NCI-H2171 treated with DMSO at 0.1 percent for 48 hours (cell line): ENCODE measurements at places on chromosomes 4 and X.

GRCh38 chrX:53587795-53588420 lies 98.6 kb downstream of the HUWE1 start:
- DNase-seq = no peak

GRCh38 chr4:182923366-182923765 lies 6.2 kb upstream of the DCTD start:
- DNase-seq = no peak

DNA sequence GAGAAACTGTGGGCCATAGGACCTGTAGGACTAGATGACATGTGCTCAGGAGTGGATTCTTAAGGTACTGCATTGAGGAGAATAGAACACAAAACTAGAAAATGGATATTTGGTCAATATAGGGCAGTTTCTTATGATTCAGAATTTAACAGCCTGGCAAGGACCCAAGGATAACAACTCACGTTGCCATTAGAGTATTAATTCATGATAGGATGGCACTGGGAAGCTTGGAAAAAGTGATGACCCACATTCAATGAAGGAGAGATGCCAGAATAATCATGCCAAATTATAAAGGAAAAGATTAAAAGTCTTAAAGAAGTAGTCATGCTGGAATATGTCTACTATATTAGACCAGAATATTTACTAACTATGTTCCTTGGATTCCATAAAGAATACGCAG lies 594.5 kb downstream of the ANKRD50 start:
- no peak for DNase-seq

DNA sequence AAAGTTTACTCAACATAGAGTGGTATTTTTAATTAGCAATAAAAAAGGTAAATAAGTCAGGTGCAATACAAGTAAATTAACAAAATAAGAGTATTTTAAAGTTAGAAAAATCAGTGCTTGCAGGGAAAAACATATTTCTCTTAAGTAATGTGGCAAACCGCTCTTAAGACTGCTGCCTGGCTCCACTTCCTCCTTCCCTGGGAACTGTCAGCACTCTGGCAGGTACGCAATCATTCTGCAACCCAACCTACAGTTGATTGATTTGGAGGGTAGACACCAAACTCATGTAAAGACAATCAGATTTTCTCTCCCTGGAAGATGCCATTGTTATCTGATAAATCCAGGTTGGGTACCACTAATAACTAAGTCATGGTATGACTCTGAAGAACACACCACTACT lies 63.9 kb downstream of the PPP3CA start:
- DNase-seq = no peak

GRCh38 chr4:123569541-123569940 lies 172.9 kb downstream of the SPRY1 start:
- no peak for DNase-seq

DNA sequence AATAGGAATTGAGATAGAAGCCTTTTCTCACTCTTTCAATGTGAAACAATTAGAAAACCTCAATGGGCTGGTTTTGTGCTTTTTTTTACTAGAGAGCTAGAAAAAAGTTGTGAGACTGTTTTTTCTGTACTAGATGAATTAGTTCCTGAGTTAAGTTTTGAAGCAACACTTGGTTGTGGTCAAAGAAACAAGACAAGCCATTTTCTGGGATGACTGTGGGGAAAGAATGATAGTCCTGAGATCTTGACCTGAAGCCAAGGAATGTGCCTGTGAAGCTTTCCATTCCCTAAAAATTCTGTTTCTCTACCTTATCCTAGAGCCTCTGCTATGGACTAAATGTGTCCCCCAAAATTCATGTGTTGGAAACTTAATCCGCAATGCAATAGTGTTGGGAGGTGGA lies 157.8 kb upstream of the TLL1 start:
- no peak for DNase-seq

DNA sequence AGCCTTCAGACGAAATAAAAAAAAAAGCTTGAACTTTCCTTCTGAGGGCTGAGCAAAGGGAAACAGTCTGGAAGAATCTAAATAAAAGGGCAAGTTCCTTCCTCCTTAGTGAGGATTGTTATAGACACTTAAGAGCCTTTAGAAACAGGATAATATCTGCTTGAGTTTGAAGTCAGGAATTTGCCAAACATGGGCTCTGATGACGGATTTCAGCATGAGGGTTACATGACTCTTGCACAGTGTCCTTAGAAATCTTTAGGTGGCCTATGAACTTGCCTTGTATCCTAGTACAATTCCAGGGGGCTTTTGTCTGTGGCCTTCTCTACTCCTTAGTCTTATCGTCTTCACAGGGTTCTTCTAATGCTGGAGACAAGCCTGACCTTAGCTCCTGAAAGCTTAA lies 94.1 kb downstream of the RLIM start:
- DNase-seq = no peak

DNA sequence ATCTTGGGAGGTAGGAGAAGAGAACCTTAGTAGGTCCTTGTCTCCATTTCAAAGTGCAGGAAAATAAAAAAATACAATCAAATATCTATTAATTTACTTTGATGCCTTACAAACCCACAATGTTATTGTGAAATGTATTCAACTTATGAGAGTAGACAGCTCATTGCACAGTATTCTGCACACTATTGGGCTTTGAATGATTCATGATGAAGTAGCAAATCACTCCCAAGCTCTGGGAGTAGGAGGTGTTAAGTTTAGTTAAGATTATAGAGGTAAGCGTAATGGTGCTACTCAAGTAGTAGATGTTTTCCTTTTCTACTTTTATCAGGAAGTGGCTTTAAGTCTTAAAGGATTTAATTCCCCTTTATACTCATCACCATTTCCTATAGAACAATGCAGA lies 32.8 kb upstream of the TMPRSS11A start:
- no peak for DNase-seq

DNA sequence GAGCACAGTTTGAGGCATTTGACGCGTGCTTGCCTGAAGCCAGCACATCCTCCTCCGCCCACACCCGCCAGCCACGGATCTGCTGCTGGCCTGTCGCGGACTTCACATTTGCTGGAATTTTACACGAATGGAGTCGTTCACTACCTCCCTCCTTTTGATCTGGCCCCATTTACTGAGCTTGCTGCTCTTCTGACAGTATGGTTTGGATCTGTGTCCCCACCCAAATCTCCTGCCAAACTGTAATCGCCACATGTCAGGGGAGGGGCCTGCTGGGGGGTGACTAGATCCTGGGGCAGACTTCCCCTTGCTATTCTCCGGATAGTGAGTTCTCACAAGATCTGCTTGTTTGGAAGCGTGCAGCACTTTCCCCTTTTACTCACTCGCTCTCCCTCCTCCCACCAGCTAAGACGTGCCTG lies 19.9 kb upstream of the CPLX1 start:
- no peak for DNase-seq

DNA sequence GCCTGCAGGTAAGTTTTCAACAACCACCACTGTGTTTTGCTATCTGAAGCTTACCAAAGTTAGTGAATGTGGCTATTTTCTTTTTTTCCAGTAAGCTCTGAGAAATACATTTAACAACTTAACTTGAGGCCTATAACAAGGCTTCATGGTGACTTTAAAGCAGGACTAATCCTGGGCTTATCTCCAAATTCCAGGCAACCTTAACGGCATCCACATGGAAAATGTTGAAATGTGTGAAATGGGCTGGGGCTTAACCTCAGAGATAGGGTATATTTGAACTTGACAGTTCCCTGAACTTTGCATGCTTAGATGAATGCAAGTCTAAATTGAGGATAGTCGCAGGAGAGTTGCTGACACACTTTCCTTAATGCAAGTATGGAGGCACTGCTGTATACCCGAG lies 539.2 kb downstream of the GALNTL6 start:
- no peak for DNase-seq

GRCh38 chr4:54473077-54473545 lies 184.6 kb upstream of the KIT start:
- DNase-seq = peak; percentile 63

DNA sequence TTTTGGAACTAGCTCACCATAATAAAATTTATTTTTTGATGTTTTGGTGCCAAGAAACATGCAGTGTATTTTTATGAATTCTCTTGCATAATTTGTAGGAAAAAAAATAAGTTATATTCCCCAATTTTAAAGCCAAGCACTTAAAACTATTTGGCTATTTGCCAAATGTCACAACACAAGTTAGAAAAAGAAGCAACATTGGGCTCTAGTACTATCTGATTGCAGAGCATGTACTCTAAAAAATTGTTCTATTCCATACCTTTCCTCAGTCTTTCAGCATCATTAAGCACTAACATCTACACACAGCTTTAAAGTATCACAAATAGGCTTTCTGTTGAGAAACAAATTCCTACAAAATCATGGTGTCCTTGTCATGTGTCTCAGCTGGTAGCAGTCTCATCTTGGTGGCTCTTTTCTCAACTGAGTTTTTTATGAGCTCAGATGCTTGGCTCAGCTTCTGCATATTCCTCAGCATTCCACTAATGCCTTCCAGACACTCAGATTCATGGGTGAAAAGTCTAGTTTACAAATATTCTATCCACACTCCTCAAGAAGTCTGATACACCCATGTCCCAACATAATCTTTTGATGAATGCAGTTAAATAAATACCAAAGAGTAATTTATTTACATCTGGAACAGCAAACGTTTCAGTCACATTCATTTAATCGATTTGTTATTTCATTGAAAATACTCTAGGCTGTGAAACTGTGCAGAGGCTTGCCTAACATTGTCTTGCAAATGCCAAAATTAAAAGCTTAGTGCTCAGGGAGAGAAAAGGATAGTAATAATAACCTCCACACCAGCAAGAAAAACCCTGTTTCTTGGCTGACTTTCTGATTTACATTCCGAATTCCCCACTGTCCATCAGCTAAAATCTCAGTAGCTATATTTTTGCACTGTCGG lies 2209.9 kb downstream of the PCDH7 start:
- DNase-seq = no peak

DNA sequence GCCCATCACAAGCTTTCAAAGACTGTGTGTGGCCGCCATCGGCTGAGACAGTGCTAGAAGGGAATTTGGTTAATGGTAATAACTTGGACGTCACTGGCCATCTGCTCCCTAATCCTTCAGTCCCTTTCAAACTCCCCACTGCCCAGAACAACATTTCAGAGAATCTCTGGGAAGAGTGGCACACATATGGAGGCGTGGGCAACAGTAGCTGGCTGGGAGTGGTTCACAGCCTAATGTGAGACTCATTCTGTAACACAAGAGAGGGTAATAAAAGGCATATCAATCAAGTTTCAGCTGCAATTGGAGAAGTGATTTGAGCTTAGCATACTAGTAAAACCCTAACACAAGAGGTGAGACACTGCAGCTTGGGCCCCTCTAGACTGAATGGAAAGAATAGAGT lies 15.4 kb downstream of the SMIM10 start:
- DNase-seq = no peak

DNA sequence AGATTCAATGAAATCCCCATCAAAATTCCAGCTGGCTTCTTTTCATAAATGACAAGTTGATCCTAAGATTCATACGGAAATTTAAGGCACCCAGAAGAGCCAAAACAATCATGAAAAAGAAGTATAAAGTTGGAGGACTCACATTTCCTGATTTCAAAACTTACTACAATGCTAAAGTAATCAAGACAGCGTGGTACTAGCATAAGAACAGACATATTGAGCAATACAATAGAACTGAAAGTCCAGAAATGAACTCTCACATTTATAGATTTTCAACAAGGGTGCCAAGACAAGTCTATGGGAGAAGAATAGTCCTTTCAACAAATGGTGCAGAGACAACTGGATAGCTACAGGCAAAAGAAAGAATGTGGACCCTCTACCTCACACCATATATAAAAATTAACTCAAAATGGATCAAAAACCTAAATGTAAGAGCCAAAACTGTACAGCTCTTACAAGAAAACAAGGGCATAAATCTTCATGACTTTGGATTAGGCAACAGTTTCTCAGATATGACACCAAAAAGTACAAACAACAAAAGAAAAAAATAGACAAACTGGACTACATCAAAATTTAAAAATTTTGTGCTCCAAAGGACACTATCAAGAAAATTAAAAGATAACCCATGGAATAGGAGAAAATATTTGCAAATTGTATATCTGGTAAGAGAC lies 28.5 kb downstream of the SASH3 start:
- DNase-seq = no peak

GRCh38 chrX:19127649-19128168 lies 5.4 kb upstream of the ADGRG2 start:
- DNase-seq = no peak

- no peak for DNase-seq
Measured at GRCh38 chrX:46407036-46407752, 138.0 kb downstream of the ZNF674 start.

GRCh38 chr4:54384563-54384962 lies 155.5 kb downstream of the PDGFRA start:
- DNase-seq = no peak

- no peak for DNase-seq
Measured at GRCh38 chr4:68373513-68373912, 23.6 kb upstream of the YTHDC1 start.

DNA sequence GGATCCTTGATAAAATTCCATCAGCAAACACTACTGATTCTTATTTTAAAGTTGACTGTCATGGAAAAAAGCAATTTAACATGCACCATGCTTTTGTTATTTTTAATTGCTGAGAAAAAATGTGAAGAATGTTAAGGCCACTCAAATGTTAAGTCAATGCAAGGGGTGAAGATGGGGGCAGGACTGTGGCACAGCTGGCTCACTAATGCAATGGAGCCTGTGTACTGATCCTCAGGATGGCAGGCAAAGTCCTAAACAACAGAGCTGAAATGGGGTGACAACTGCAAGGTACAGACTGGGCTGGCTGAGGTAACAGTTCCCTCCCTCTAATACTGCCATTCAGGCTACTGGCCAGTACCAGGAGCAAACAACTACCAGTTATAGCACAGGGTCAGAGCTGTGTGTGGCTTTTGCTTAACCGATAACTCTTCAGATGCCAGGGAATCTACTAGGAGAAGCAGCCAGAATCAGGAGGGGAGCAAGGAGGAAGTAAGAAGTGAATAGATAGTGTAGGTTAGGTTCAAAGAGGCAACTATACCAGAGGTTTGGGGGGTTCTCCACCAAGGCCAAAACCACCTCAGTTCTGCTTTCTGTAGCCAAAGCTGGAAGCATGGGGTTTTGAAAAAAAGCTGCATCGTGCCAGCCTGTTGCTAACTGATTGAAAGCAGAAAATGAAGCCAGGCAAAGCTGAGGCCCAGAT lies 372.6 kb downstream of the OPHN1 start:
- DNase-seq = no peak

DNA sequence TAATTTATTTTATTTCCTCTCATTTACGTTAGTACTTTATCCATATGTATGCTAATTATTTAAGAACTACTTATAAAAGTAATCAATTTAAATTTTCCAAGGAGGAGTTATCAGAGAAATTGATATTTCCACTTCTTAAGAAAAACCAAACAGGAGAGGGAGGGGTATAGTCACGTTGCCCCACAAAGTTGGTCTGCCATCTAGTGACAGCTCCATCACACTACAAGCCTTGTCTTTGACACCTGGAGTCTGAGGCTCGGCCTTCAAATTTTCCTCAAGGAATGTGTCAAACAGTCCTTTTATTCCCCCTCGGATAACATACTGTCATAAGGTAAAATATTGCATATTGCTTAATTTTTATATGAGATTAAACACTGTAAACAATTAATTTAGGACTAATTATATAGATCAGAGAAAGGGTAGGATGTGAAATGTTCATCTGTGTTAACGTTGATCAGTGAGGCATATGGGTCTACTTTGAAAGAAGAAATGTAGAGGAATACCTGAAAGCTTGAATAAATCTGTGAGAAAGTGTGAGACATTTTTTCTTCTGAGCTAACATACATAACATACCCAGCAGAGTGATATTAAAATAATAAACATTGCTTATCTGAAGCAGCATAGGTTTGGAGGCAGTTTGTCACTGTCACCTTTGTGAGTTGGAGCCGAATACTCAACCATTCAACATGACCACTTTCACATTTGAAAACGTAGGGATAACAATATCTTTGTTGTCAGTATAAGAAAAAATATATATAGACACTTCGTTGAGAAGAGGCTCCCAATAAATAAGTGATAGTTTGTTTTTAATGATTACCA lies 114.4 kb downstream of the GLRA3 start:
- DNase-seq = peak; percentile 3
